ENCODE measurements at places on chromosomes 2 and 18.

DNA sequence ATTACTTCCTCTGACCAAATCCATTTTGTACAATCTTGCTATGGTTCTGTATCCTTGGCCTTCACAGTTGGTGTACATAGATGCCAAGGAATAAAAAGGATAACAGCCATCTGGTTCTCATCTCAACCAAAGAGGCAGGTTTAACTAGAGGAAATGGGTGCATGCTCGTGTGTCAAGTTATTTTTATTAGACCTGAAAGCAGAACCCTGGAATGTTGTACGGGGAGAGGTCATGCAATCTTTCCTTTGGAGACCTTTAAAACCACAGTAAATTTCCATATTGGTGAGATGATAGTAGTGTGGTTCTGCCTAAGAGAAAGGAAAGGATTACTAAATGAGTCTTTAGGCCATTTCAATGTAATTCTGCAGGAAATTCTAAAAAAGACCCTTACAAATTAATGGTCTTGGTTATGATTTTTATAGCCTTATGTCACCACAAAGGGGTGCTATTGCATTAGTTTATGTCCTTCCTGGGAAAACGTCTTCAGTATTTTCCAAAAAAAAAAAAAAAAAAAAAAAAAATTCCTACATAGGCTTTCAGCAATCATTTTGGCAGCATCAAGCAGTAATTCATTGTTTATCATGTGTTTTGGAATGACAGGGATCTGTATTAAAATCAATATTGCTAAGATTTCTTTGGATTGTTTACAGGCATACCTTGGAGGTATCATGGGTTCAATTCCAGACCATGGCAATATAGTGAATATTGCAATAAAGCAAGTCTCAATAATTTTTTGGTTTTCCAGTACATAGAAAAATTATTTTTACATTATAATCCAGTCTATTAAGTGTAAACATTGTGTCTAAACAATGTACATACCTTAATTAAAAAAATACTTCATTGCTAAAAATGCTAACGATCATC lies 270.8 kb downstream of the NYAP2 start:
- peak; percentile 7 for DNase-seq

GRCh38 chr2:25558262-25558661 lies 115.1 kb downstream of the DTNB start:
- no peak for DNase-seq

- DNase-seq = no peak
These were observed 65.7 kb upstream of the DARS1 start for GRCh38 chr2:136051001-136051724.

DNA sequence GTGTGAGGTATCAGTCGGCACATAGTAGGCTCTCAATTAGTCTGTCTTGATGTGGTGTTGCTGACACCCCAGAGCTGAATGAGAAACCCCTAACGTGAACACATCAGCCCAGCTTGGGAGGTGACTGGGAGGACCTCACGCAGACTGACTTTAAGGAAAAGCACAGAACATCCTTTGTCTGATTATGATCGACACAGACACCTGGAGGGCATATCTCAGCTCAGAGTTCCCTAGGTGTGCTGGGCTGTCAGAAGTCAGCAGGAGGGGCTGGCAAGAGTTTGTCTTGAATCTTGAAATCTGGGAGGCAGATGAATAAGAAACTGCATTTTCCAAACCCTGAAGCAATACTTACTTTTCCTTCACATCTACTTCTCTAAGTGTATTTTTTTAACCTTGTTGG lies 16.8 kb upstream of the MYCN start:
- DNase-seq = no peak

DNA sequence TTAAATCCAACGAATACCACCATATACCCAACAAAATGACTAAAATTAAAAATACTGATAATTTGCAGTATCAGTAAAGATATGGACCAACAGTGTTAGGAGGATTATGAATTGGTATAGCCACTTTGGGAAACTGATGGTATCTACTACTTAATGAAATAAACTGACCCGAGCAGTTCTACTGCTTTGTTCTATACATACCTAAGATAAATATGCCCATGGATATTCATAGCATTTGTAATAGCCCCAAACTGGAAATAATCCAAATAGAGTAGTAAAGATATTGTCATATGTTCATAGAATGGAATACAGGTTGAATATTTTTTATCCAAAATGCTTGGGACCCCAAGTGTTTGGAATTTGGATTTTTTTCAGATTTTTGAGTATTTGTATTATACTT lies 20.7 kb downstream of the PPP1CB start:
- DNase-seq = no peak

GRCh38 chr2:205741256-205741978 lies 59.1 kb downstream of the NRP2 start:
- no peak for DNase-seq

DNA sequence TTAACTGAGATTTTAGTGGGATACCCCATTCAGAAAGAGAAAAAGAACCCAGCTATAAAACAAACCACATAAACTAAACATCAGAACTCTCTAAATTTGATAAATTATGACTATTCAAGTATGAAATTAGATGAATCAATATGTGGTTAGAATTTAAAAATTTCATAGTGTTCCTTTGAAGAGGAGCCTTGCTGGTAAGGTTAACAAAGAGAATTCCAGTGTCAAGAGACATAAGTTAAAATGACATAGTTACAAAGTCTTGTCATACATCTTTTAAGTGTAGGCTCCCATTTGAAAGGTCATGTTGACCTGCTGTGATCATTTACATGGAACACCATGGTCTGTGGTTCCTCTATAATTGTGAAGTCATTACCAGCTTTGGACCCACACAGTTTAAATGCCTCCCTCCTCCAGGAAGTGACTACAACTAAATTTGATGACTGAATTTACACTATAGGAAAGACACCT lies 231.6 kb upstream of the ETAA1 start:
- DNase-seq = no peak

DNA sequence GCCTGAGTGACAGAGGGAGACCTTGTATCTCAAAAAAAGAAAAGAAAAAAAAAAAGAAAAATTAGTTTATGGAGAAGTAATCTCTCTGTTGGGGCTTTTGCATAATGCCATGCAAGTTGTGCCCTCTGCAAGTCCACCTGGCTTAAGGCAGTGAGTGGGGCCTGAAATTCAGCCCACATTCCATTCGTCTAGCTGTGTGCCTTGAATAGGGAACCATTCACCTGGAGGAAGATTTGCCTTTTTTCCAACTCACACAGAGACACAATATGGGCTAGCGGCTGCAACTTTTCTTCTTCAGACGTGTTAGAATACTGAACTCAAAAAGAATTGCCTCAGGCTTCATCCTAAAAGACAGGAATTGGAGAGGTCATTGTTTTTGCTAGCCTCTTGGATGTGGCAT lies 160.0 kb upstream of the STON1 start:
- no peak for DNase-seq

GRCh38 chr2:239152916-239153305 lies 247.9 kb downstream of the HDAC4 start:
- DNase-seq = no peak

- DNase-seq = no peak
These were observed 317.0 kb downstream of the GALR1 start for GRCh38 chr18:77566604-77567003.

DNA sequence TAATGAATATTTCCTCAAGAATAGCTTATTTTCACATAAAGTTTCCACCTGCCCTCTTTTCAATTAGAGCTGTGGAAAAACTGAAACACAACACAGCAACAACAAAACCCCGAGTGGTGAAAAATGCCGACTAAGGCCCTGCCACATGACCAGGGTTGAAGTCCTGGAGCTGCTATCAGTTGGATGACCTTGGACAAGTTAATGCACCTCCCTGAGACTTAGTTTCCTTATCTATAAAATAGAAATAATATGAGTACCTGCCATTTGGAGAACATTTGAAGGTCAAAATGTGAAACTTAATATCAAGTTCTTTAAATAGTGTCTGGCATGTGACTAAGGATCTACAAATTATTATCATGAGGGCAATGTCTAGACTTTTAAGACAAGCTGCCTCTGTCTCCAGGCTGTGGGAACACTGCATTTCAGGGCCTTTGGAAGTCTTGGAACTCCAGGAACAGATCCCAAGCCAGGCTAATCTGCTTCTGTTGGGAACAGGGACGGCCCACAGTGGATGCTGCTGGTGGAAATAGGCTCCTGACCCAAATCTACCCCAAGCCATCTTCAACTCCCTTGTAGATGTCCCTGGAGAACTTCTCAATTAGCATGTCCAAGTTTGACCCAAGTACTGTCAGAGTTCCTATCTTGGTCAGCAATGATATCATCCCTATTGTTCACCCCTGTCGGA lies 42.0 kb upstream of the TRIB2 start:
- DNase-seq = no peak

DNA sequence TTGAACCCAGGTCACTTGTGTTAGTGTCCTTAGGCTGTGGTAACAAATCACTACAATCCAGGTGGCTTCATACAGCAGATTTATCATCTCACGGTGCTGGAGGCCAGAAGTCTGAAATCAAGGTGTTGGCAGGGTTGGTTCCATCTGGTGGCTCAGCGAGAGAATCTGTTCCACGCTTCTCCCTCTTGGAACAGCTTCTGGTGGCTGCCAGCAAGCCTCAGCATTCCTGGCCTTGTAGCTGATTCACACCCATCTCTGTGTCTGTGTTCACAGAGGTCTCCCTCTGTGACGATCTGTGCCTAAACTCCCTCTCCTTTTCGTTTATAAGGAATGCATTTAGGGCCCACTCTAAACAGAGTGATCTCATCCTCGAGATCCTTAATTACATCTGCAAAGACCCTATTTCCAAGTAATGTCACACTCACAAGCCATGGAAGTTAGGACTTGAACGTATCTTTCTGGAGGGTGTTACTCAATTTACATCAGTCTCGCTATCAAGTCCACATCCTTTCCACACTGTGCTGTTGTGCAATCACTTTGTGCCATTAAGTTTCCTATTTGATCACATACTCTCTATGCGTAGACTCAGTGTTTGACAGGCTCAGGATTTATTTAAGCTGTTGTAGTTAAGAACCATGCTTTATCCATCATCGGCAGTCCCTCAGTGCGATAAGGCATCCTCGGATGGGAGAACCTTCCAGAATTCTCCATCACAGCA lies 164.4 kb downstream of the SOCS6 start:
- no peak for DNase-seq

GRCh38 chr2:19435815-19436214 lies 77.4 kb upstream of the OSR1 start:
- DNase-seq = no peak

- peak; percentile 47 for DNase-seq
These were observed 286.8 kb downstream of the TRIB2 start for GRCh38 chr2:13003500-13003899.

DNA sequence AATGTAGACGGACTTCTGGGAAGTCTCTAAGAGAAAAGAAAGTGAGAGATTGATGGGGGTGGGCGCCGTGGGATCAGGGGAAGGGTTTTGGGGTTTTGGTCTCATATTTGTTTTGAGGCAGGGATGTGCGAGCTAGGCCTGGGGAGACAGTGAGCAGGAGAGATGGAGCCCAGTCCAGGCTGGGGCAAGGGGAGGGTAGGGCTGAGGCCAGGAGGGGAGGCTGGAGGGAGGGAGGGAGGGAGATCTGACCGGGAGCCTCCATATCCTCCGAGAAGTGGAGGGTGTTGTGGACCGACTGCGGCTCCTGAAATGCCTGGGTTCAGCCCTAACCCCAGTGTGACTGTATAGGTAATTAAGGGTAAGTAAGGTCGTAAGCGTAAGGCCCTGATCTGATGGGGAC lies 72.8 kb upstream of the ODC1 start:
- DNase-seq = no peak

DNA sequence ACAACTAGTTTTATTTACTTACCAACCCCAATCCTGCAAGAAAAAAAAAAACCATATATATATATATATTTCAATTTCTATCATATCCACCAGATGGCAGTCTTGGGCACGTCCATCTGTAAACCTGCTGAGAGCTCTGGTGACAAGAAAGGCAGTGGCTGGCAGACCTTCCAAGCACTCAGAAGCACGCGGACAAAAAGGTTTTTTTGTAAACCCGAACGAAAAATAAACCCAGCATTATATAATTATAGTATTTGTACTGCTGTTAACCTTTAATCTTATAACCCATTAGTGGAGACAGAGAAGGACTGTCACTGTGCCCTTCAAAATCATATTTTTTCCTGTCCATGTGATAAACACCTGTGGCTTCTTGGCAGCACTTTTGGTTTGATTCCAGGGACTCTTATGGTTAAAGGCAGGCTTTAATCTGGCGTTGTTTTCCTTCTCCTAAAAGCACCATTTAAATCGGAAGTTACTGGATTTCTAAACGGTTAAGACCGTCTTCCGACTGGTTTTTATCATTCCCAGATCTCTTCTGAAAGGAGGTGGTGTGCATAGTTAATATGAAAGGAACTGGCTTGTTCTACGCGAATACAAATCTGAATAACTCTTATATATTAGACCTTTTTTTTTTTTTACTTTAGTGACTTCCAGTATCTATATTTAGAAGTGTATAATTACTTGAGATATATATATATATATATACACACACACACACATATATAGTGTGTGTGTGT lies 31.0 kb upstream of the SLC3A1 start:
- DNase-seq = peak; percentile 82

DNA sequence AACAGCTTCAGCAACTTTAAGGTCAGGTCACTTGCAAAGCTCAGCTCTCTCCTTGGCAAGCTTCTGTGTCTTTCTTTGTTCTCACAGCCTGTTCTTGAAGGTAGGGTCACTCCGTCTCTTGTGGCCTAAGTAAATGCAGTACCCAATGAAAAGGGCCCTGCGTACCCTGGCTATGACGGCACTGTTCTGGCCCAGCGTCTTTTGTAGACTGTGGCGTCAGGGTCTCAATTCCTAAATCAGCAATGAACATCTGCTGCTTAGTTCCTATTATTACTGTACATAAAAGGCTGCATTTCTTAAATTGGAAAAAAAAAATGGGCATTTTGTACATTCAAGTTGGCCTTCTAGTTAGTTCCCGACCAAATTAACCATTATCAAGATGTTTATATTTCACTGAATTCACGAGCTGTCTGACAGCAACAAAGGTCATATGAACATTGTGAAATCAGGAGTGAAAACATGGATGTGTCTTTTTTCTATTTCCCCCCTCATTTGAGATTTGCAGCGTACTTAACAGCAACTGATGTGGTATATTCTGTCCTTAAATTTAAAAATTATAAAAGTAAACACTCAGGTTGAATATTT lies 17.0 kb upstream of the MTCL1 start:
- no peak for DNase-seq

- no peak for DNase-seq
These were observed 20.8 kb downstream of the KCNE4 start for GRCh38 chr2:223072826-223073225.

DNA sequence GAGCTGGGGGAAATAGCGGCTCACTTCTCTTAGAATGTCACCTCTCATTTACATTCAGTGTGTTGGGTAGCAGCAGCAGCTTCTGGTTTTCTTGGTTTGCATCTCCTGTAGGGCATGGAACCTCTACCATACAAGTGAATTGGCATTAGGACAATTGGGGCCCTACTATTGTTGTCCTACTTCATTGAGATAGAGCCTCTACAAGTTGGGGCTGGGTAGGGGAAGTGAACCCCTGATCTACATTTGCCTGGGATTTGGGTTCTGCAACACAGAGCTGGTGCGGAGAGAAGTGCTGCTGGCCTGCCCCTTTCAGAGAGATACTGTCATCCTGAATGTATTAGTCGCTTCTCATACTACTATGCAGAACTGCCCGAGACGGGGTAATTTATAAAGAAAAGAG lies 391.6 kb upstream of the HS6ST1 start:
- no peak for DNase-seq

GRCh38 chr2:128452024-128452411 lies 133.3 kb upstream of the HS6ST1 start:
- DNase-seq = no peak

All from dermis microvascular lymphatic vessel endothelial cell (primary cell).